ENCODE measurements at places on chromosomes 2 and 18.

- no peak for DNase-seq
These were observed 369.7 kb downstream of the DCDC2C start for GRCh38 chr2:4073026-4073569.

DNA sequence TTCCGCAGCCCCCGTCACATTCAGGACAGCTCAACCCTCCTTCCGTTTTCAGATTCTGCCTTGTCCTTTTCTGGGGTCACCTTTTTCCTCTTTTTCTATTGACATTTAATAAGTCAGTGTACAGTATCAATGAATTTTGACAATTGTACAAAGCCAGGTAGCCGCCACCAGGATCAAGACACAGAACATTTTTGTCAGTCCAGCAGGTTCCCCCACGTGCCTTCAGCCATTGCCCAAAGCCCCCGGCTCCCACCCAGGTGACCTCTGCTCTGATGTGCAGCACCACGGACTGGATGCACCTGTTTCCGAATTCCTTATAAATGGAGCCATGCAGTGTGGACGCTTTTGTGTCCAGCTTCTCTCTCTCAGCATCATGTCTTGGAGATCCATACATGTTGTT lies 30.0 kb downstream of the CROCC2 start:
- no peak for DNase-seq

GRCh38 chr18:45266023-45266422 lies 349.3 kb upstream of the SLC14A2 start:
- DNase-seq = no peak

DNA sequence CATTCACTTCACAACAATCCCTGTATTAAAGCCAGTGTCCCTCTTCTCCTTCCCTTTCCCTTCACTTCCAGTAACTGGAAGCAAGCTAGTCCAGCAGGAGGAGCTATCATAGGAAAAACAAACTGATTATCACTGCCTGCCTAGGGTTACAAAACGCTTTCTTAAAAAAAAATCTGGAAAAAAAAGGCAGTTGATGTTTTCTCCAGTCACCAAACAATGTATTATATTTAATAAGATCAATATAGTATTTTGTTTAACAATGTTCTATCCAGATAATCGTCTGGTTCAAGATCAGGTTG lies 78.8 kb upstream of the ITGB6 start:
- no peak for DNase-seq

DNA sequence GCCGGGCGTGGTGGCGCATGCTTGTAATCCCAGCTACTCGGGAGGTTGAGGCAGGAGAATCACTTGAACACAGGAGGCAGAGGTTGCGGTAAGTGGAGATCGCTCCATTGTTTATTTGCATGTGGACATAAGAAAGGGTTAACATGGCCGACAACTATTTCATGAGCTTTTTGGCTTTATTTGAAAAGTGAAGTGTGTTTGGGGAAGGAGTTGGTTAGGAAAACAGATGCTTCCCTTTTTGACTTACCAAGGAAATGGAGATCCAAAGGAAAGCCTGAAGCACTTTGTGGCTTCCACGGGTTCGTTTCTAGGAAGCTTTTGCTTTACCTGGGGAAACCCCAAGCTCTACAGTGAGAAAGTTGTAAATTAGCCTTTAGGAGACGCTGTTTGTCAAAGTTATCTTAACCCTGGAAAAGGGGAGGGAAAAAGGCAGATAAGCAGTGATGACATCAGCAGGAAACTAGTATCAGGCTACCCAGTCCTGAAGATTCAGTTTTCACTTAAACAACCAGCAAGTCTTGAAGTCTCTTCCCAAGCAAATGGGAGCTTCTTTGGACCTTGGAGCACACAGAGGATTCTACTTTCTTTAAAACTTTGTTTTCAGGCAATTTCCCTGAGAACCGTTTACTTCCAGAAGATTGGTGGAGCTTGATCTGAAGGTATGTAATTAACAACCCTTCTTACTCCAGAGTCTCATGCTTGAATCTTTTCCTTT lies at the start of gene CASP10:
CASP10 (plus strand) TSS at position 492 of the 715 bp plus-strand sequence. CDS start 2,637 bp downstream, outside the sequence.
- DNase-seq = peak; percentile 77
